ENCODE measurements at places on chromosomes 5 and 9. TPM values are rescaled to one million over a fixed set of nuclear protein-coding genes. Genes with fewer than 3 reads are reported as not detected.

GRCh38 chr5:15446552-15446951 is 53.4 kb upstream of the FBXL7 start:
- DNase-seq: no peak
- H3K4me1 ChIP-seq: no peaks in the 10 kb centered on the region
- no peak overlapping the region for H3K27ac ChIP-seq
- no peak overlapping the region for H3K4me3 ChIP-seq

- no peaks in the 10 kb centered on the region for H3K36me3 ChIP-seq
- H3K27ac ChIP-seq: no peak overlapping the region
- no peak overlapping the region for H3K4me3 ChIP-seq
- no peak for DNase-seq
- no peaks in the 10 kb centered on the region for H3K4me1 ChIP-seq
- no peaks in the 10 kb centered on the region for H3K27me3 ChIP-seq
Observed at GRCh38 chr5:79357398-79357797, 121.5 kb downstream of the JMY start.

DNA sequence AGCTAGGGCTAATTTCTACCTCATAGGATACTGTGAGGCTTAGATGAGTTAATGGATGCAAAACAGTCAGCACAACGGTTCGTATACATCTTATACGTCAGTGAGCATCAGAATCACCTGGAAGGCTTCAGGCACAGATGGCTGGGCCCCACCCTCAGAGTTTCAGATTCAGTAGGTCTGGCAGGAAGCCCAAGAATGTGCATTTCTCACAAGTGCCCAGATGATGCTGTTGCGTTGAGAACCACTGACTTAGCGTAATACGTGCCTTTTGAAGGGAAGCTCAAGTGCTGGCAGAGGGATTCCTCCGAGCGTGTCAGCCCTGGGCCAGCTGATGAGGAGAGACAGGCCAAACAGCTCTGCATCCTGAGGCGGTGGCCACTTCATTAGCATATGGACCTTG is 117.1 kb upstream of the WWC1 start:
- H3K36me3 ChIP-seq: no peaks in the 10 kb centered on the region
- no peaks in the 10 kb centered on the region for H3K4me1 ChIP-seq
- no peak overlapping the region for H3K4me3 ChIP-seq
- H3K27me3 ChIP-seq: no peaks in the 10 kb centered on the region
- no peak for DNase-seq

BAAT gene
- 0.02 TPM for polyA plus RNA-seq

PCDHGA10 gene
- 0.35 TPM for polyA plus RNA-seq
